Activated CD4-positive, alpha-beta T cell treated with anti-CD3 and anti-CD28 coated beads, Interleukin-2, amount 50 U/mL, for 1 hour (primary cell): ENCODE measurements at places on chromosomes 16 and 17.

GRCh38 chr16:57728336-57729181 lies 7.0 kb upstream of the KATNB1 start:
- no peak for DNase-seq

- DNase-seq, result no peak
Observed at GRCh38 chr16:86833136-86833535, 254.8 kb downstream of the FOXL1 start.

DNA sequence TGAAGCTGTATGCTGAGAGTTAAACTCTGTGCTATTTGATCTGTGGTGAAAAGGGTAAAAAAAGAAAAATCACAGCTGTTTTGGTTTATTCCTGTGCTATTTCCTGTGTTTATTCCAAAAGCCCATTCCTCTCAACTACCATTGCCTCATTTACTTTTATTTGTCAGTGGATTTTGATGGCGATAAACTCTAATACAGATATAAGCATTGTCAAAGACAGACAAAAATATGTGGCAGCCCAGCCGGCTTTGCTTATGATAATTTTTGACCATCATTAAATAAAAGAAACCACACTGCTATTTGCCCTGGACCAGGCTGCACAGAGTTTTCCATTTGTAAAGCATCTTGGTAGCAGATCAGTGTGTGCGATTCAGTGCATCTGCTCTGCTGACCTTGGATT lies 473.6 kb upstream of the ASIC2 start:
- no peak for DNase-seq

DNA sequence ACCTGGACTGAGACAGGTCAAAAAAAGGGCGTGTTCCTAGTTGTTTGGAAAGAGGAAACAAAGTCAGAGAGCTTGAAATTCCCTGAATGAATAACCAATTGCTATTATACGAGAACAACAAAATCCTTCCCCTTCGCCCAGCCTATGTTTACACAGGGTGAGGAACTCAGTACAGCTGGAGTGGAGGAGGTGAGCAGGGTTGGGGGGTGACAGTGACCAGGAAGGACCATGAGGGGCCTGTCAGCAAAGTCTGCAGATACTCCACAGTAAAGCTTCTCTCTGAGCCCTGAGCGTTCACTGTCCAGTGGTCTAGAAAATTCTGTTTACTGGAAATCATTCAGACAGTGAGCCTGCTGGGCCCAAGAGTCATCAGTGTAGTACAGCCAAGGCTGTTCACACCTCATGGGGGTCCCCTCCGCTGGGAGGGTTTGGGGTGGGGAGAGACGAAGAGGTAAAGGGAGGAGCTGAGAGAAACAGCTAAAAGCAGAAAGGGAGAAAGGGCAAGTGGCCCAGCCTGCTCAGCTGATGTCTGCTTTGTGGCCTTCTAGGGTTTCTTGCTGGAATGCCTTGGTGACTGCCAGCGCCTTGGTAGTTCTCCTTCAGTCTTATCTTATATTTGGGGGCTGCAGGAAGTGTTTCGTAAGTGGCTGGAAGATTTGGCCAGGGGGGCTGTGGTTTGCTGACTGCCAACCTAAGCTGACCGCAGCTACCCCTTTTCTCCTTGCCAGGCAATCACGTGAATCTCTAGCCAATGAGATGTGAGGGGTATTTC lies 5.7 kb downstream of the DUSP3 start:
- DNase-seq, result no peak

- no peak for DNase-seq
Observed at GRCh38 chr16:89460556-89460955, 29.8 kb downstream of the ANKRD11 start.

DNA sequence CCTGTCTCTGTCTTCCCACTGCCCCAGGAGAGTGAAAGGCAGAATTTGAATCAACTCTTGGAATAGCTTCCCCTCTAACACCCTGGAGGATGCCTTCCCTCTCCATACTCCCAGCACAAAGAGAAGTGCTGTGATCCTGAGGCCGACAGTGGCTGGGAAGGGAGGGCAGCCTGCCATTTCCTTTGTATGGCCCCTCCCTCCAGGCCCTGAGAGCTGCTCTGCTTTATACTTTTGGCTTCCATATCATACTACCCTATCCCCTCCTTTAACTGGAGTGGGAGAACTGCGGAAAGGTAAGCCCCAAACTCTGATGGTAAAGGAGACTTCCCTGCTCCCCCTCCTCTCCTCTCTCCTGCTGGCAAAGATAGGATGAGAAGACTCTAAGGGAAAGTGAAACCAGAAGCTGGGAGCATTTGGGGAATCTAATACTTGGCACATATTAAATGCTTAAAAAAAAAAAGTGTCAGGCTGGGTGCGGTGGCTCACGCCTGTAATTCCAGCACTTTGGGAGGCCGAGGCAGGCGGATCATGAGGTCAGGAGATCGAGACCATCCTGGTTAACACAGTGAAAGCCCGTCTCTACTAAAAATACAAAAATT lies 4.1 kb upstream of the MED24 start:
- DNase-seq, result no peak

DNA sequence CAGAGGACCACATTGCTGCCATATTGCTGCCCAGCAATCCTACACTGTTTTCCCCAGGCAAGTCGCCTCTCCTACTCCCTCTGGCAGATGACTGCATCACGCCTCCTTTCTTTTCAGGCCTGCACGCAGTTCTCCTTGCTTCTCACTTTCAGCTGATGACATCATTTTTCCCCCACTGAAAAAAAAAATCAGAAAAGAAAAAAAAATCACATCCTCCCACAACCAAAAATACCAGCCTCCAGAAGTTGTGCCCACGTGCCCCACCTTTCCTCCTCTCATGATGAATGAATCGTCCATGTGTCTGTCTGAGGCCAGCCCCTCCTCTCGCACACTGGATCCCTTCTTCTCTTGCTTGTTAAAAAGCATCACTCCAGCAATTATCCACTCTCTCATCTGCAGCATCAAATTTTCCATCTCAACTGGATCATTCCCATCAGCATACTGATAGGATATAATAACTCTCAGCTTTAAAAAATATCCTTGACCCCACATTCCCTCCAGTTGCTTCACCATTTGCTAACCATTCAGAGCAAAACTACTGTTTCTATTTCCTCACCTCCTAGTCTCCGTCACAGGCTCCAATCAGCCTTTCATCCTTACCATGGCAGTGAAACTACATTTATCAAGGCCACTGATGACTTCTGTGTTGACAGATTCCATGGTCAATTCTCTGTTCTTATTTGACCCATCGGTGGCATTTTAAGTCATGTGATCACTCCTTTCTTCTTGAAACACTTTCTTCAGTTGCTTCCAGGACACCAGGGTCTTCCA lies 30.1 kb upstream of the DYNLL2 start:
- DNase-seq, result no peak

DNA sequence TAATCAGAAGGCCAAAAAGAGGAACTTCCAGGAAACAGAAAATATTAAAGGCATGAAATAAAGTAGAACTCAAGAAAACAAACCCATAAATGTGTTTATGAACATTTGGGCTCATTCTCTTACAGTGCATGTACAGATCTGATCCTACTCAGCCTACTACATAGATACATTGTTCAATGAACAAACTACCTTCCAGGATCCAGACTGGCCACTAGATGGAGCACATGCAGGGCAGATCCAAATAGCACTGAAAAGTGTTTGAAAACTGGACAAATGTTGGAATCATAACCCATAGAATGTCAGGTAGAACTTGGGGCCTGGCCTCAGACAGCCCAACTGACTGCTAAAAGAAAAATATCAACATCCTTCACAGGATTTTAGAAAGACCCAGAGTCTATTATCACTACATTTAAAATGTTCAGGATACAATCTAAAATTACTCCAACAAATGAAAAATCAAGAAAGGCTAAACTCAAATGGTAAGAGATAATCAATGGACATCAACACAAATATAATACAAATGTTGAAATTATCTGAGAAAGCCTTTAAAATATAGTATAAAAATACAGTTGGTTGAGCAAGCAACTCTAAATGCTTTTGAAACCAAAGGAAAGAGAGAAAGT lies 122.4 kb upstream of the NUDT7 start:
- DNase-seq, result no peak

DNA sequence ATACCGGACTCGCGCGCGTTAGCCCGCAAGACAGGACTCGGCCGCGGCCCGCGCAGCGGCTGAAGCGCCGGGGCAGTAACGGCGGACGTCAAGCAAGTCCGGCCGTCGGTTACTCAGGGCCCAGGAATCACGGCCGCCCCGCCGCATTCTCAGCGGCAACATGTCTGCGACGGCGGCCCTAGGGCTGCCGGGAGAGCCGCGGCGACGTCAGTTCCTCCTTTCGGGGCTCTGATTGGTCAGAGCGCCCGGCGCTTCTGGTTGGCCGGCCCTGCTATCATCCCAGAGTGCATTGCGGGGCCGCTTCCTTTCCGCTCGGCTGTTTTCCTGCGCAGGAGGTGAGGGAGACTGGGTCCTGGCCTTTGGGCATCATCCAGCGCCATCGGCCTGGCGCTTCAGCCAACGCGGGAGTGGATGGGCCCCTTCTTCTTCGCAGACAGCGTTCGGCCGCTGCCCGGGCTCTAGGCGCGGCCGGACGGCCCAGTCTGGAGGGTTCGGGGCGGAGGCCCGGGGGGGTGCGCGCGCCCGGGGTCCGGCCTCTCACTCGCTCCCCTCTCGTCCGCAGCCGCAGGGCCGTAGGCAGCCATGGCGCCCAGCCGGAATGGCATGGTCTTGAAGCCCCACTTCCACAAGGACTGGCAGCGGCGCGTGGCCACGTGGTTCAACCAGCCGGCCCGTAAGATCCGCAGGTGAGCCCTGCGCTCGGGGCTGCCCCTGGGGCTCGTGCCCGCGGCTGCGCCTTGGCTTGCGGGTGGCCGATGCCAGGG lies at the start of gene RPL13:
RPL13 (plus strand) TSS at position 305 of the 764 bp plus-strand sequence; CDS start at position 583, 278 bp downstream.
- peak; percentile 91 for DNase-seq

DNA sequence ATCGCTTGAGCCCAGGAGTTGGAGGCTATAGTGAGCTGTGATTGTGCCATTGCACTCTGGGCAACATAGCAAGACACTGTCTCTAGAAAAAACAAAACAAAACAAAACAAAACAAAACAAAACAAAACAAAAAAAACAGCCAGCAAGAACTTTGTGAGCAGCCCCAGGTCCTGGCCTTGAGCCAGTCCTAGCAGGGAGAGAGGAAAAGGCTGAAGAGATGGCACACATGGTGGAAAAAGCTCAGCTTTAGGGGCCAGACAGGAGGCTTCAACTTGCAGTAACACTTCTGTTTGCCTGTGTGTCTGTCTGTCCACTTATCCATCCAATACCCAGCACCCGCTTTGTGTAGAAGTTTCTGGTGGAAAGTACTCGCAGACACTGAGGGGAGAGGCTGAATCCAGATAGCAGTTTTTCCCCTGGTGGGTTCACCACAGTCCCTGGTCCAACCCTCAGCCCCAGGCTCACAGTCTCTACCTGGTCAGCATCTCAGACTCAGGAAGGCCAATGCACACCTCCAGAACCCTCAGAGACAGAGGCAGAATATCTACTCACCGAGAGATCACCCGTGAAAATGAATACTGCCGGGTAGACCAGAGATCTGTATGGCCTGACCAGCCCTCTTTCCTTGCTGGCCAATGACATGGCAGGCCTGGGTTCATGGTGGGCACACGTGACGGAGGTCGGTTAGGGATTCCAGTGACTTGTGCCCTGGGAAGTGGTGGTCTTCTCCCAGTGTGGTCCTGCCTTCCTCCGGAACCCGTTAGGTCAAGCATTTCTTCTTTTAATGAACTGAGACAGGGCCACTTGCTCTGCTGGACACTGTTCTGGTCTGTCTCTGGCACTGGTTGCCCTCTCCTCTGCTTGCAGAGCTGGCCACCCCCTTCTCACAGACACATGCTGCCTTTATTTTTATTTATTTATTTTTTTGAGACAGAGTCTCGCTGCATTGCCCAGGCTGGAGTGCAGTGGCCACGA lies 79.5 kb upstream of the DNAJA2 start:
- no peak for DNase-seq

DNA sequence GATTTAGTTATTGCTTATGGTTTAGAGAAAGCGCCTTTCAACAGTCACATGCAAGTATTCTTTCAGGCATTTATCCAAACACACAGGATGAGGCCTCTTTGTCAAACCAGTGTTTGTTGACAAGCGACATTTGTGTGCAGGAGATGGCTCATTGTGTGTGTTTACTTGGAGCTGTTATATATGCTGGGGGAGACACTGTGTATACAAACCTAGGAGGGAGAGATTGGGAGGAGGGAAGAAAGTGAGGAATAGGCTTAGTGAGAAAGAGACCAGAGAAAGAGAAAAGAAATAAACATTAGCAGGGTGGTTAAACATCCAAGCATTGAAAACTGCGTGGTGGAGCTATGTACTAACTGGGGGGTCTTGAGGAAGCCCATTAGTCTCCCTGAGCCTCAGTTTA lies 437.6 kb downstream of the MAF start:
- DNase-seq, result no peak

- no peak for DNase-seq
Observed at GRCh38 chr17:13036751-13037150, 18.9 kb upstream of the ELAC2 start.

GRCh38 chr16:2009791-2010510 lies at the start of gene ZNF598:
ZNF598 (minus strand) TSS chr16:2009821.
- DNase-seq, result peak; percentile 74

DNA sequence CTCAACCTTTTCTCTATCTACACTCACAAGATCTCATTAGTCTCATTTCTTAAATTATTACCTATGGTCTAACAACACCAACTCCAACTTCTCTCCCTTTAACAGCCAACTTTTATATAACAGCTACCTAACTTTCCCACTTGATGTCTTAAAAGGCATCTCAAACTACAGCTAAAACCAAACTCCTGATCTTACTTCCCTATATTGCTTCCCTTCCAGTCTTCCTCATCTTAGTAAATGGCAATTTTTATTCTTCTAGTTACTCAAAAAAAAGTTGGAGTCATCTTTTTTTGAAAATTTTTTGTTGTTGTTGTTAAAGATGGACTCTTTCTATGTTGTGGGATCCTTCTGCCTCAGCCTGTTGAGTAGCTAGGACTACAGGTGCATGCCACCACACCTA lies 15.3 kb downstream of the SRR start:
- no peak for DNase-seq

DNA sequence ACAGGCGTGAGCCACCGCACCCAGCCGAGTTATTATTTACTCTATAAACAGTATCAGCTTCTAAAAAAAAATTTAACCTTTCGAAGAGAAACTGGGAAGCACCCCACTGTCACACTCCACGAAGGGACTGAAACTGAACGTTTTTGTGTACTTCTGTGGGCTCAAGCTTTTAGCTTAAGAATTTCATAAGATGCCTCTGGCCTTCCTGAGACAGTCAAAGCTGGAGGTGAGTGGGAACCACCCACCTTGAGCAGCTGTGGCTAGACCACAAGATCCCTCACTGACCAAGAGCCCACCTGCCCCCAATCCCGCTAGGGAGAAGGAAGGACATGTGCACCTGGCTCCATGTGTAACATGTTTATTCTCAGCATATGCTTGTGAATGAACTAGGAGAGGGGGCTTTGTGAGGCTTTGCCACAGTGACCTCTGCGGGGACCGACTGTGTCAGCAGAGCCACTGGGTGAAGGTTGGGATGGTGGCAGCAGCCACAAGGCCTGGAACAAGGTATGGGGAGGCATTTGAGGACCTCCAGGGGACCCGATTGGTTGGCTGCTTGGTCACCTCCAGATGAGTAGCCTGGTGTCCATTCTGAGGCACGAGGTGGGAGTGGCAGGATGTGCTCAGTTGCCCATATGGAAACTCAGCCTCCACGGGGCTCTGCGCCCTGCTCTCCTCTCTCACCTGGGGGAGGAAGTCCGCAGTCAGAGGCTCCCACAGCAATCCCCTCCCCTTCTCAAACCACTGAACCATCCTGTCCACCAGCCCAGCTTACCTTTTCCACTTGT lies 4.8 kb downstream of the DPEP3 start:
- DNase-seq, result no peak
